ENCODE measurements at places on chromosomes 5 and 9.

DNA sequence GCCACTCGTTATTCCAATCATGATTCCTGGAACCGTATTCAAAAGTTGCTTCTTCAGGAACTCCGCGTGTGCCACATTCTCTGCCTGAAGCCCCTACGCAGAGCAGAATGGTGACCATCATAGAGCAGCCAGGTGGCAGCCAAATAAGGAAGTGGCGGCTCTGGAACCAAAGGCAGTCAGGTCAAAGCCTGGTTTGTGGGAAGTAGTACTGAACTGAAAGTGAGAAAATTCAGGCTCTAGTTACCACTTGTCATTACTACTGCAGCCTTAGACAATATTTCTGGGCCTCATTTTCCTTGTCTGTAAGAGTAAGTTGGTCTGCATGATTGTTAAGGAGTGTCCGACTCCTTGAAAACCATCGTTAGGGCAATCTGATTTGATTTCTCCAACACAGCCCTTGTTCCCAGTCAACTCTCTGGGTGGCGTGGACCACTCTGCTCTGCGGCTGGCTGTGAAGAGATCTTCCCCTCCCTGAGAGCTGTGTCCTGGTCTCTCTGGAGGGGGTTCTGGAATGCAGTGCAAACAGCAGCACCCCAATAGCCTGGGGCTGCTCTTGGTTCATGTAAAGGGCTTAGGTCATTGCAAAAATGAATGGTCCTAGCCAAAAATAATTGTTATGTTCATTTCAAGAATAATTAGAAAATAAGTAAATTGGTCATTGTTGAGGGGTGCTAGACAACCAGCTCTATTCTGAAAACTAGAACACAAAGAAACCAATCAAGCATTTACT, 102.4 kb downstream of the MED27 start:
- no peak for DNase-seq

DNA sequence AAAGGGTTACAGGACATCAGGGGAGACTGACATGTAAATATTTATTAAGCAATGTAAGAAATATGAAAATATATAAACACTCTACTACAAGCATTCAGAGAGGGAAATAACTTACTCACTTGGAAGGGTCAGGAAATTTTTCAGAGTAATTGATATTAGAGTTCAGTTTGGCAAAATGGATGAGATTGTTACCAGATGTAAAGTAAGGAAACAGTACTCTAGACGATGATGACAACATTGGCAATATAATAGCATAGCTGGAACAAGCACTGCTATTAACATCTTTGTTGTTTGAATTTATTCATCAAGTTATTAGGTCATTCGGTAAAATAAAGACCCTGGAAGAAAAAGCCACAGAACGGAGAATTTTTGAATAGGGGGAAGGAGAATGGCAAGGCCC, 49.1 kb downstream of the GNA14 start:
- no peak for DNase-seq

DNA sequence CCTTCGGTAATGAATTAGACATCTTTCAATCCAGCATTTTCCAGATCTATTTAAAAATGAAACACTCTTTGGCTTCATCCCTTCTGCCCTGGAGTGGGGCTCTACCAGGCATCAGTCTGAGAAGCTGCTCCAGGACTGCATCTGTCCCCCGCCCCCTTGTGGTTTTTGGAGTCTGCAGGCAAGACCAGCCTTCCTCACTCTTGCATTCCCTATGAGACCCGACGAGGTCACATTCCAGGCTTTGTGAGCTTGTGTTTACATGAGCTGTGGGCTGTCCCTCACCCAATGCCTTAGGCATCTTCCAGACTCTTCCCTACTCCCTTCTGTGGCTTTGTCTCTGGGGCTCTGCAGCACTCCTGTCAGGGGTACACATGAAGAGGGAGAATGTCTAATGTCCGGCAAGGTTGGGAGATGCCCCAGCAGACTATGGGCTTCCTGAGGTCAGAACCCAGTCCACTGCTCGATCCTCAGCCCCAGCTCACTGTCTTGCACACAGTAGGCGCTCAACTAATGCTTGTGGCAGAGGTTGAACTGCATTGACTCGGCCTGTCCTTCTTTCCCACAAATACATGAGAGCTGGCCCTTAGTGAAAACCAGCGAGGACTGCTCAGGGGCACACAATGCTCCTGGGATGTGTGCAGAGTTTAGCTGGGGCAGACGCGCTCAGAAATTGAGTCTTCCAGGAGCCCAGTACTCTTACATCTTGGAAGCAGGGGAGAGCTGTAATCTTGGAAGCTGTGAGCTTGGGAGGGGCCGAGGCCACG, 11.7 kb upstream of the GADD45G start:
- no peak for DNase-seq

DNA sequence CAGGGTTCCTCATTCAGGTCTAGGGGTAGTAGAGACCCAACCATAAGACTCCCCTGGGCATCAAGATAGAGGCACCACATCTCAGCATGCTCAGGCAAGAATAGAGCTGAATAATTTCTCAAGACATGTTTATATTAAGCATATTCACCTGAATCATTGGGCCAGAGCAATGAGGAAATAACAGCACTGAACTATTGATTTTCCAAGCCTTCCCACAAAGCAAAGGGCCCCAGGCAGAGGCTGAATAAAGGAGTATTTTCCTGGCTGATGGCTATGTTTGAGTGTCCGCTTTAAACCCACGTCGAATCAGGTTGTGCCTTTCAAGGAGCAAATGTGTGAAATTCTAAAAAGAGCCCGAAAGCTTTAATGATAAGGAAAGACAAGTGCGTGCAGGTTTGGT, 129.2 kb downstream of the HSD17B3 start:
- no peak for DNase-seq
